ENCODE measurements at places on chromosomes 1 and 21.

DNA sequence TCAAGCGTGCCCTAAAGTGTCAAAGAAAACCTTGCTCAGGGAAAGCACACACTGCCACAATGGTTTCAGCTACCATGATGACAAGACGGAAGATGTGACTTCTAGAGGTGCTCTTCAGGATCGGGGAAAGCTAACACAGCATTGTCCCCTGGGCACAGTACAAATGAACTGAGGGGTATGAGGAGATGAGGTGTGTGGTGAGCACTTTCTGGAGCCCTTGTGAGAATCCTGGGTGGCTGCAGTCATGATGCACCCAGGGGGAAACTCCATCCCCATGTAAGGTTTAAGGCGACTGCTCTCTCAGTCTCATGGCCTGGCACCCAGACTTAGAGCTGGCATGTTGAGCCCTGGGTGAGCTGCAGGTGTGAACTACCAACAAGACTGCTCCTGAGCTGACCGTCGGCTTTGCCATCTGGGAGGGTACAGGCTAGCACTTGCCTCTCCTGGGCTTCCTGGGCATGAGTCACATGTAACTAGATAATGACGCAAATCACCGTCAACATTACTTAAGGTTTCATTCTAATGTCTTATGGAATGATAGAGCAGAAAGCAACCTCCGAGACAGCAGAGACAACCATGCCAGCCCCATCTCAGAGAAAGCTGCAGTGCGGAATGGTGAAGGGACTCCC is 144.6 kb downstream of the CLIC6 start:
- no peak for DNase-seq

DNA sequence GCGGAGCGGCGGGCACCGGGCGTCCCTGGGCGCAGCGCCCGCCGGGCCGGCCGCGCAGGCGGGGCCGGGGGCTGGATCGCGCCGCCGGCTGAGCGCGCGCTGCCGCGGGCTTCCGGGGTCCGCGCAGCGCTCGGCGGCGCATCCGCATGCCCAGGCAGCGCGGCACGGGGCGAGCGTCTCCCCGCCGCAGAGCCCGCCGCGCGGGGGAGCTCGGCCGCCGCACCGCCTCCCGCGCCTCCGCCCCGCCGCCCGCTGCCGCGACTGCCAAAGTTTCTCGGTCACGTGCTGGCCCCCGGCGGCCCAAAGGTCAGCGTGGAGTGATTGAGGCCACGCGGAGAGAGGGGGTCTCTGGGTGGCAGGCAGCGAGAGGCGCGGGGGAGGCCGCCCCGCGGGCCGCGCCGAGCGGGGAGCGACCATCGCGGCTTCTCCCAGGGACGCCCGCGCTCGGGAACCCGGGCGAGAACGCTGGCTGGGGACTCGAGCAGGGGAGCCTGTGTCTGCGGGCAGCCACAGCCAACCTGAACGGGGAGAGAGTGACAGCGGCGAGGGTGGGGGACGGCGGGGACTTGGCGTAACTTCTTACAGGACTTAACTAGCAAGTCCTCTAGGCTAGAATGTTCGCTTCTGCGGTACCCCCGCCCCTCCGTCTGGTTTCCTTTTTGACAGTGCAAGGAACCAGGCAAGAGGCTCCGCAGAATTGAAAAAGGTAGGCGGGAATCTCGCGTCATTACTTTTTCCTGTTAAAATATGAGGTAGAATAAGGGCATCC is at the start of gene ILDR2:
TSS of gene ILDR2 (minus strand) at position 180 of the 769 bp plus-strand sequence. CDS start 272 bp downstream, outside the sequence.
- no peak for DNase-seq

DNA sequence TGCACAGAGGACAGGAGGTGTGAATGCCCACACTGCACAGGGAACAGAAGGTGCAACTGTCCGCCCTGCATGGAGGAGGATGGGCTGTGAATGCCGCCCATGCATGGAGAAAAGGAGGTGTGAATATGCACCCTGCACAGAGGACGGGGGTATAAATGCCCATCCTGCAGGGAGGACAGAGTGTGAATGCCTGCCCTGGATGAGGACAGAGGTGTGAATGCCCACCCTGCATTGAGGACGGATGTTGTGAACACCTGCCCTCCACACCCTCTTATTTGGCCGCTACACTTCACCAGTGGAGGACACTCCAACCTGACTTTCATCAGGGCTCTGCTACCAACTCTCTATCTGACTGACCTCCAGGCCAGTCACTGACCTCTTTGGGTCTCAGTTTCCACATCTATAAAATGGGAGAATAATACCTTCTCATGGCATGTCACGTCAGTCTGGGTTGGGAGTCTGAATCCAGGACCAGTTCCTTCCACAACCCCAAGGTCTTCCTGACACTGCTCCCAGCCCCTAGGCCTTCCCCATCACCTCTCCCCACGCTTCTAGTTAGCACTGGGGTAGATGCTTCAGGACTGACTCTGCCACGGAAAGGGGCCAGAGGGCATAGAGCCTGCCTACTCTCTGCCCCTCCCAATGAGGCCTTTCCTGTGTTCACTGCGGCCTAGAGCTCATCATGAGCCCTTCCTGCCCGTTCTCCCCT is 28.4 kb downstream of the ZBTB17 start:
- no peak for DNase-seq

- DNase-seq: peak; percentile 99
Observed at GRCh38 chr1:34362949-34363348, 186.2 kb downstream of the C1orf94 start.

DNA sequence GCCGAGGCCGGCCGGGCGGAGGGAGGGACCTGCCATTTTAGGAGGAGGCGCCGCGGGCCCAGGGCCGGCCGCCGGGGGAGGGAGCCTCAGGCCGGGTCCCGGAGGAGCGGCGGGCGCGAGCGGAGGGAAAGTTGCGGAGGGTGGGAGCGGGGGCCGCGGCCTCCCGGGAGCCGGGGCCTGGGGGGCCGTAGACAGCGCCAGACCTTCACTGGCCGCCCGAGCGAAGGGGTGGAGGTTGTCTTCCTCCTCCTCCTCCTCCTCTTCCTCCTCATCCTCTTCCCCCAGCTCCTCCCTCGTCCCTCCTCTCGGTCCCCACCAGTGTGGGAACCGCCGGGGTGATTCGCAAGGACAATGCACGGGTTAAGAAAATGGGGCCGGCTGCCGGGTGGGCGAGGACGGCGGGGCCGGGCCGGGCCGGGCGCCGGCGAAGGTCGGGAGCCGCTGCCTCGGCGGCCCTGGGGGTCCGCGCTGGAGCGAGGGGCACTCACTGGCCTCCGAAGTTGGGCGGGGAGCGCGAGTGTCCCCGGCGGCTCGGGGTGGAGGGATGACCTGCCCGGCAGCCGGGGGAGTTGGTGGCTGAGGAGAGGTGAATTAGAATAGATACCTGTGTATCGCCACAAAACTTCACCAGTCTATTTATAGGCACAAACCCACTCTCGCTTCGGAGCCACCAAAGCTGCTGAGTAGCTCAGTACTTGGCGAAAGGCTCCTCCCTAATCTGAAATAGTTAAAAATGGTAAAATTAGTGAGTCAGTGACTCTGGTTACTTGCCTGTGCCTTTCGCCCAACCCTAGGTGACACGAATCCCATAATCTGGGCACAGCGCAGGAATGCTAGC is 1.3 kb downstream of the DYRK1A start:
- DNase-seq: no peak

DNA sequence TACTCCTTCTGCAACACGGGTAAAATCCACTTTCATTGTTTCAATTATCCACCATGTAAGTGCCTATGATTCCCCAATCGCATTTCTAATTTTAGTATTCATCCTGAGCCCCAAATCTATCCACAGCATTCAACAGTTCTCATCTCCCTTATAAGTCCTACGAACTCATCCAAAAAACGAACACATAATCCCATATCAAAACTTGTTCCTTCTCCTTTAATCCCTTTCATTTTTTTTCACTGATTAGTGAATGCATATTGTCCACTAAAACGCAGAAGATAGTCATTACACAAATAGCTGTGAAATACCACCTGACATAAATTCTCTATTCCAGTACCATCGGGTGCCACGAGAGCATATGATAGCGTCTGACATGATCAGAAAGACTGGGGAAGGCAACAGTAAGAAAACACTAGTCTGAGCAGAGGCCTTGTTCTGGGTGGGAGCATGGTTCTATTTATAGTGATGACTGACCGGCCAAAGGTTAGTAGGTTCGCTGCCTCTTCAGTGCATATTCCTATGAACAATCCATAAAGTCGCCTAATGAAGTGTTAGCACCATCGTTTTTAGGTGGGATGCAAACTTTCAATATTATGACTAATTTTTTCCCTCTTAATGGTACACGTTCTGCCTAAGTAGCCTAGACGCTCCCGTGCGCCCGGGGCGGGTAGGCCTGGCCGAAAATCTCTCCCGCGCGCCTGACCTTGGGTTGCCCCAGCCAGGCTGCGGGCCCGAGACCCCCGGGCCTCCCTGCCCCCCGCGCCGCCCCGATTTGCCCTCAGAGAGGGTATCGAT is 648 bp downstream of the ATP5PF start:
- no peak for DNase-seq

DNA sequence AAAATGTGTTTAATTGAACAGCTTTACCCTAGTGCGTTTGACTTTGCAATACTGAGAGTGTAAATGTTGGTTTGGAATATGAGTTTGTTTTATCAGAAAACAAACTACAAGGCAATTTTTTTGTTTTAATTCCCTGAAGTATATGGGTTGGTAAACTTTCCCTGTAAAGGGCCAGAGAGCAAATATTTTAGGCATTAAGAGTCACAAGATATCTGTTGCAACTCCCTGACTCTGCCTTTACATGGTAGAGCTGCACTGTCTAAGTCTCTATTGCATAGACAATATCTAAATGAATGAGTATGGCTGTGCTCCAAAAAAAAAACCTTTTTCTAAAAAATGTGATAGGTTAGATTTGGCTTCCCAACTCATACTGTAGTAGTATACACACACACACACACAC is 115.1 kb upstream of the PBX1 start:
- no peak for DNase-seq

DNA sequence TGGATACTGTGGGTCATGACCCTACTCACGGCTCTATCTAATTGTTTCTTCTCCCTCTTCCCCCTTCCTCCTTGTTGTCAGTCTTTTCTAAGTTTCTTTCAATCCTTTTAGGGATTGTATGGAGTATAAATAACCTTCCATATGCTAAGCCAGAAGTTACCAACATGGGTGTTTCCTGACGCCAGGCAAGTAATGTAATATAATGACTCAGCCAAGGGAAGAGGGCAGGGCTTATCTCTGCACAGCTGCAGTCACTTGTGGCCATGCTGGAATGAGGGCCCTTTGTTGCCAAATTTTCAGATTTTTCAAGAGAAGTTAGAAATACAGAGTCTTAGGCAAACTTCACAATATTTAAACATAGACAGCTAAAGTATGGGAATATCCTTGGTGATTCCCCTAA is 194.6 kb downstream of the ST6GALNAC3 start:
- no peak for DNase-seq

- no peak for DNase-seq
Observed at GRCh38 chr1:172298141-172298540, 122.3 kb upstream of the C1orf105 start.

DNA sequence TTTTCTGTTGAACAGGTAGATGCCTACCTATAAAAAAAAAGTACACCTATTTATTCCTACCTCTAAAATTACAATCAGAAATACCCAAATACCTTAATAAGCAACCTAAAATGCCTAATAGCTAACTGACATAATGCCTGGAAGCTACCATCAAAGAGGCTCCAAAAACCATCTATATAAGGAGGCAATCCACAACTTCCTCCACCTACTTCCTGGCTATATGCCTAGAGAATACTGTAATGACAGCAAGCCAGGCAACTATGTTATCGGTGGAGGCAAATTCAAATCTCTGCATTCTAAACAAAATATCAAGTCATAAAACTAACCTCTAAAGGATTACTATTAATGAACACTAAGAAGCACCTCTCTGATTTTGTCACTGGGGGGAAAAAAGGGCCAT is 10.1 kb downstream of the ZNF644 start:
- no peak for DNase-seq

DNA sequence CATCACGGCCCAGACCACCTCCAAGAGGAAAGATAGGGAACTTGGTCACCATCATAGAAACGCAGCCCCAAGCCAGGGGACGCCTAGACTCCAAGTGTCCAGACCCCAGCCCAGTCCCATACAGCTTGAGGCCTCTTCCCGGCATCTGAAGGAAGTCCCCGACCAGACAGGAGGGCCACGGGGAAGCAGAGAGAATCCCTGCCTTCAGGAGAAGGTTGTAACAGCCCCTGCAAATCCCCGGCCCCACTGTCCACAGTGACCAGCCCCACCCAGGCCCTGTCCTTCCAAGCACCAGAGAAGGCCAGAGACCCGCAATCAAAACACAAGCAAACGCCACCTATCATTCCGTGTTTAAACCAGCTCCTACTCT is 1.7 kb downstream of the SLC19A1 start:
- no peak for DNase-seq

DNA sequence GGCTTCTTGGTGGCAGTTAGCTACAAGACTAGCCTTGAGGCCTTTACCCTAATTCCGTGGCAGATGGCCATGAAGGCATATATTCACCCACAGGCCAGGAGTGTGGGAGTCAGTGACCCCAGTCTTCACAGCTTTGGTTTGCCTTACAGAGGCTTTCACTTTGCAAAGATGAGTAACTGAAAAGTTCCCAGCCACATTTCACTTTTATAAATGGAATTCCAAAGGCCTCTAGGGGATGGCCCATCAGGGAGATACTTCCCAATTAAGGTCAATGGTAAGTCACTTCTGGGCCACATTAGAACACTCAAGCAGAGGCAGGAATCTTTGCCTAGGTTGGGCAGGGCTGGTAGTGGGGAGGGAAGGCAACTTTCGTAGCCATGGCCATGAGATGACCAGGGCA is 13.1 kb upstream of the HEYL start:
- no peak for DNase-seq

DNA sequence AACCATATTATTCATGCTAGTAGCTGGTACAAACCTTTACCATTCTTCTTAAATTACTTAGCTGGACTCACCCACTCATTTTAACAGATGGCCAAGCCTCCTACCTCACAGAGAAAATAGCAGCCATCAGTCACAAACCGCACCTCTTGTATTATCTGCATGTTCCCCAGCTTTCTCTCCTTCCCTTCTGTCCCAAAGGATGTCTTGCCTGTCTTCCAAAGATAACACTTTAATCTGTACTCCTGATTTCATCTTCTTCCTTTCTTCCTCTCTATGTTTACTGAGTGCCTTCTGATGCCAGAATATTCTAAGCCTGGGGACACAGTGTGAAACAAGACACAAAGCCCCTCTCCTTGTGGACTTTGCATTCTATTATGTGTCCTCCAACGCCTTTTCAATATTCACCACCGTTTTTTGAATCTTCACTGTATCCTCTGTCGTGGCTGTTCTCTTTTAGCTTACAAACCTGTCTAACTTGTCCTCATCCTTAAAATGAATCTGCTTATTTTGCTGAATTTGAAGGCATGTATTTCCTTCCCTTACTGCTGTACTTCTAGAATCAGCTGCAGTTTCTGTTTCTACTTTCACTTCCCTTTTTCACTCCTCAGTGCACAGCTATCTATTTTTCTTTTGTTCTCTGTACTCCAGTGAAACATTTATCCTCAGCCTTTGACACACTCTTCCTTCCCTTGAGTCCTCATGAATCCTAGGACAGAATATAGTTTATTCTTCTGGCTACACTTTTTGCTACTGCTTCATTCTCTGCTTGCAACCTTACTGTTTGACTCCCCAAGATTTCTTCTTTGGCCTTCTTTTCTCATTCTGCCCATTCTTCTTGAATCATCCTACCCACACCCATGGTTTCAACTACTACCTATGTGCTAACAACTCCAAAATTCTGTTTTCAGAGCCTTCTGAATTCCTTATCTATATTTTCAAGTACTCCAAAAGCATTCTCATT is 216.9 kb upstream of the SAMSN1 start:
- no peak for DNase-seq

- no peak for DNase-seq
Observed at GRCh38 chr1:85220756-85221201, 20.0 kb upstream of the SYDE2 start.
